Renal cortical epithelial cell (primary cell): ENCODE measurements at places on chromosomes 5 and 9. TPM values are rescaled to one million over a fixed set of nuclear protein-coding genes. Genes with fewer than 3 reads are reported as not detected.
A peak's percentile ranks its signal among the peaks of the same experiment; 100 is the strongest.

- peak; percentile 64 for DNase-seq
These were observed 20.6 kb upstream of the CRB2 start for GRCh38 chr9:123335193-123335985.

GRCh38 chr9:84067821-84068220 lies 87.2 kb downstream of the RMI1 start:
- DNase-seq, result no peak

Gene CARD9
- 0.52 and 1.5 TPM in 2 replicates for total RNA-seq

DNA sequence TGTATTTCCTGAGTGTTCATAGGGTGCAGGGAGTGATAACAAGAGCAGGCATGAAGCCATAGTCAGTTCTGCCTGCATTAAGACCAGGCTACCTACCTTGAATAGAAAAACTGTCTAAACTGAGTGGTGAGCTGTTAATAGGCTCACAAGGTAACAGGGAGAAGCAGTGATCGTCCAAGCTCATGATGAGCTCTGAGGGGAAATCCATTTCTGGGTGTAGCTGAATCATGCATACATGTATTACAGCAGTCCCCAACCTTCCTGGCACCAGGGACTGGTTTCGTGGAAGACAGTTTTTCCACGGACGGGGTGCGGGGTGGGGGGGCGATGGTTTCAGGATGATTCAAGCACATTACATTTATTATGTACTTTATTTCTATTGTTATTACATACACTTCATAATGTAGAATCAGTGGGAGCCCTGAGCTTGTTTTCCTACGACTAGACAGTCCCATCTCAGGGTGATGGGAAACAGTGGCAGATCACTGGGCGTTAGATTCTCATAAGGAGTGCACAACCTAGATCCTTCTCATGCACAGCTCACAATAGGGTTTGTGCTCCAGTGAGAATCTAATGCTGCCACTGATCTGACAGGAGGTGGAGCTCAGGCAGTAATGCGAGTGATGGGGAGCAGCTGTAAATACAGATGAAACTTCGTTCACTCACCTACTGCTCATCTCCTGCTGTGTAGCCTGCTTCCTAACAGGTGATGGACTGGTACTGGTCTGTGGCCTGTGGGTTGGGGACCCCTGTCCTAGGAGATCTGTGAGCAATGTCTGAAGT lies 100.0 kb upstream of the IL6ST start:
- DNase-seq, result no peak

GRCh38 chr9:83307066-83307724 lies 231.0 kb downstream of the FRMD3 start:
- no peak for DNase-seq

- DNase-seq, result peak; percentile 16
These were observed 259.3 kb downstream of the TUSC1 start for GRCh38 chr9:25418974-25419373.

DNA sequence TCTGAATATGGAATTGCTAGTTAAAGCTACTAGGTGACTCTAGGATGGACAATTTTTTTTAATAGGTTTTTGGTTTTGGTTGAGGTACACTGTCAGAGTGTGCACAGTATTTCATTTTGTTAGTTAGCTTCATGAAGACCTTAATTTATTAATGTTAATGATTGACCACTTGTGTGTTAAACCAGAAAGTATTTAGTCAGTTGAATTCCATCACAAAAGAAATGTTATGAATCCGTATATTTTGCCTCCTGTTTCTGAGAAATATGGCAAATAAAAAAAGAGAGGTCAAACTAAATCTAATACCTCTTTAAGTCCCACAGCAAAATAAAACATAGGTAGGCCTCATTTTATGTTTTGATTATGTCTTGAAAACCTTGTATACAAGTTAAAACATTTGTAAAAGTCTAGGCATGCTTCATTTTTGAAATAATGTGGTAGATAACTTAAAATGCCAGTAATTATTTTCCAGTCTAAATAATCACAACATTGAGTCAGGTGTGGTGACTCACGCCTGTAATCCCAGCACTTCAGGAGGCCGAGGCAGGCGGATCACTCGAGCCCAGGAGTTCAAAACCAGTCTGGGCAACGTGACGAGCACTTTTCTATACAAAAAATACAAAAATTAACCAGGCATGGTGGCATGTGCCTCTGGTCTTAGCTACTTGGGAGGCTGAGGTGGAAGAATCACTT lies 50.8 kb downstream of the ITGA1 start:
- peak; percentile 75 for DNase-seq

Gene GRM6
- not detected in 2 replicates for total RNA-seq

DNA sequence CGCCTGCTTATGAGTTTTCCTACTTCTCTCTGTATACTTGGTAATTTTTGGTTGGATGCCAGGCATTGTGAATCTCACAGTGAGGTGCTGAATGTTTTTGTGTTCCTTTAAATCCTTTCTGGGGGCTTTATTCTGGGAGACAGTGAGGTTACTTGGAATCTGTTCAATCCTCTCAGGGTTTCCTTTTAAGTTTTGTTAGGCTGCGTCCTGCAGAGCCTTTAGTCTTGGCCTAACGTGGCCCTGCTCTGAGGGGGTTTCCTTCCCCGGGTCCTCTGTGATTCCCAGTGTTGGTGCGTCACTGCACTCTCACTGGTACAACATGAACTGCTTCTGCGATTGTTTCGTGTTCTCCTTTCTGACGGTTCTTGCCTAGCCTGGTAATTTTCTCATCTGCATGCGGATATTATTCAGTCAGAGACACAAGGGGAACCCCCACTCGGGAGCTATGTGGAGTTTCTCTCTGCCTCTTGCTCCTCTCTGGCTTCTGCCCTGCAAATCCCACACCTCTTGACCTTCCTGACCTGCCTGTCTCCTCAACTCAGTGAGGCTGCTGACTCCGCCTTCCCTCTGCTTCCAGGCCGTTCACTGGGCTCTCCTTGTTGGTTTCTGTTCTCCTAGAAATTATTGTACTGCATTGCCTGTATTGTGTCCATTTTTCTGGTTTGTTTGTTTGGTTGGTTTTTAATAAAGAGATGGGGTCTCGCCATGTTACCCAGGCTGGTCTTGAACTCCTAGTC lies 128.1 kb downstream of the DAB2IP start:
- DNase-seq, result no peak

- DNase-seq, result no peak
These were observed 235.7 kb downstream of the HTR1A start for GRCh38 chr5:63726496-63726895.

GRCh38 chr5:151569132-151570046 lies 21.7 kb downstream of the FAT2 start:
- peak; percentile 96 for DNase-seq

Gene TLX3
- total RNA-seq, result 0.35 TPM in 1 of 2 replicates, not detected in the other

Gene TEX48
- total RNA-seq, result not detected in 2 replicates

Gene TMEM174
- 0.15 TPM in 1 of 2 replicates, not detected in the other for total RNA-seq

GRCh38 chr9:136018257-136019031 lies 57.3 kb upstream of the UBAC1 start:
- DNase-seq, result no peak

DNA sequence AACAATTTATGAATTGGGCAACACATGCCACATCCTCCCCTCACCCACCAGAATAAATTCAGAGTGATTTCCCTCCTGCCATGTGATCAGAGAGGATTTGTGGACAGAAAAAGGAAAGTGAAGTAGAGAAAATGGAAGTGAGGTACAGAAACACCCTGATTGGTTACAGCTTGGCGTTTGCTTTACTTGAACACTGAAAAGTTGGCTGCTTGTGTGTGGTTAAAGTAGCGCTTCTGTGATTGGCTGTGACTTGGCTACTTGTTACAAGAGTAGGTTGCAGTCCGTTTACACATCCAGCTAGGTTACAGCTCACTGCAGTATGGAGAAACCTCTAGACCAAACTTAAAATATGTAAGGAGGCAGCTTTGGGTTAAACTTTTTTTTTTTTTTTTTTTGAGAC lies 205.2 kb upstream of the ZNF608 start:
- DNase-seq, result no peak

Gene SMIM33
- not detected in 2 replicates for total RNA-seq

DNA sequence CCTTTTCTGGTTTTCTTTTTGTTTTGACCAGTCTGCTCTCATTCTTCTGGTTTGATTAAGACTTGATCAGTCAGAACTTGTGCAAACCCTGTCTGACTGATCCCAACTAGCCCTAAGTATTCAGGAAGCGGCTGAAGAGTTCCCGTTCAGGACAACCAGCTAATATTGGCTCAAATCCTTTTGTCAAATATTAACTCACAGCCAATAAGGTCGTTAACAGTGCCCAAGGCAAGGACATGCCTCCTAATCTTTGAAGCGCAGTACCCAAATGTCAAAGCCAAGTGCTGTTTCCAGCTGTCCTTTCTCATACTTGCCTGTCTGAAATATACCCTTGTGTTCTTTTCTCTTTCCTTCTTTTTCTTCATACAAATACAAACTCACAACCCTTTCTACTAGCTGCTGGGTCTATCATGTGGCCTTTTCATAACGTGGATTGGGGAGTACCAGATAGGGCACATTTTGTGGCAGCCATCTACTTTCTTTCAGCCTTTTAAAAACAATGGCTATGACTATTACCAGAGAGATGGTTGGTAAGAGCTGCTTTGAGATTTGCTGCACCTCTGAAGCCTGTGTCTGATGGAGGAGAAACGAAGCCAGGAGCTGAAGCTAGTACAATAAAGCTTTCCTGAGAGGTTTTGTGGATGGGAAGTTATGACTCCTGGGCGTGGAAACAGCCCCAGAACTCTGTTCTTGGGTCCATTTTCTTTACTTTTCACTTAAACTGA lies 266.4 kb upstream of the ZNF608 start:
- peak; percentile 91 for DNase-seq

DNA sequence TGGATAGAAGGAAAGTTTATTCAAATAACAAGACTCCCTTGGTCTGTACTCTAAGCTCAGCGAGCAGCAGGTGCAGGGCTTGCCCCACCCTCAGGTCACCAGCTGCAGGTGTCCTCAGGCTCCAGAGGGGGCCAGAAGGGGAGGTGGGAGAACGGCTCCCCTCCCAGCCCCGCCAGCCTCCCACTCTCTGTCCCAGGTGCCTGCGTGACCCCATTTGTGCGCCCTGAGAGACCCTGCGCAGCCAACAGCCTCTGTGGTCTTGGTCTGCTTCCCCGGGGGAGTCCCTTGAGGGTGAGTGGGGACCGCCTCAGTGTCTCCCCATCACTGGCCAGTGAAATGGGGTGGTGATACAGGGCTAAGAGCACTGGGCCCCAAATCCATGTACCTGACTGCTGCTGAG lies 62.3 kb upstream of the STXBP1 start:
- DNase-seq, result no peak

Gene HTR4
- not detected in 2 replicates for total RNA-seq

DNA sequence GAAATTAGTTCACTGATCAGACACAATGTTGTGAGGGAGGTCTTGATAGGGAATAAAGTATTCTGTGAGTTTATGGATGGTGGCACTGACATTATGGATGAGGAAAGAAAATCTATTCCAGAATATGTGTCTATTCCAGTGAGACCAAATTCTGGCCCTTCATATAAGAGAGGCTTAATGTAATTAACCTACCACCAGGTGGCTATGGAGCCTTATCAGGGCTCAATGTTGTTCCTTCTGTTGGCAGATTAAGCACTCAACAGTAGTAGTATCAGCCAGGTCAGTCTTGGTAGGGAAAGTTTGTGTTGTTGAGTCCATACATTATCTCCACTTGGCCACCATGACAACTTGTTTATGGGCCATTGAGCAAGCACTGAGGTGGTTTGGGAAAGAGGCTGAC lies 41.7 kb upstream of the BARX1 start:
- no peak for DNase-seq

DNA sequence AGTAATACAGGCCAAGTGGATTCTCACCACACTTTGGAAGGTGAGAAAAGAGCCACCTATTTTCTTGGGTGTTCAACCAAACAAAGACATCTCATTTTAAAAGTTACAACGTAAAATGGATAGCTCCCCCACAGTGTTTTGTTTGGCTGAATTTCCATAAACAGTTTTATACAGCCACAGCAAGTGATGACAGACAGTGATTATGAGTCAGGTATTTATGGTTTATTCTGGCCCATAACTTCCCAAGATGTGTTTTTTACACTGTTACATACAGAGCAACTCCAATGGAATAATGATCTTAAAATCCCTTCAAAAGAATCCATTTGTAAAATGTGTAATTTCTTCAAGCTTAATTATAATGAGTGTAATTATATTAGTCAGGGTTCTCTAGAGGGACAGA lies 421.3 kb downstream of the TLE1 start:
- no peak for DNase-seq

DNA sequence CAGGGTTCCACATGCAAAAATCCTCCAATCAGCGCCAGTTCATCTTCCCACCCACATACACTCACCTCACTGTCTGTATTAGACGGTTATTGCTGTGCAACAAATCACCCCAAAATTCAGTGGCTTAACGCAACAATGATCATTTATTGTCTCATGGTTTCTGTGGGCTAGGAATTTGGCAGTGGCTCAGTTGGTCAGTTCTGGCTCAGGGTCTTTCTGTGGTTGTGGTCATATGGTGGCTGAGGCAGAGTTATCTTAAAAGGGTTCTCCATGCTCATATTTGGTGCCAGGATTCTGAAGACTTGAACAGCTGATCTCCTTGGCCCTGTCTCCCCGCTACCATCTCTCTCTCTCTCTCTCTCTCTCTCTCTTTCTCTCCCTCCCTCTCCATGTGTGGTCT lies 12.9 kb downstream of the ZNF618 start:
- DNase-seq, result no peak

Gene WDR36
- 51.1 and 69.5 TPM in 2 replicates for total RNA-seq

DNA sequence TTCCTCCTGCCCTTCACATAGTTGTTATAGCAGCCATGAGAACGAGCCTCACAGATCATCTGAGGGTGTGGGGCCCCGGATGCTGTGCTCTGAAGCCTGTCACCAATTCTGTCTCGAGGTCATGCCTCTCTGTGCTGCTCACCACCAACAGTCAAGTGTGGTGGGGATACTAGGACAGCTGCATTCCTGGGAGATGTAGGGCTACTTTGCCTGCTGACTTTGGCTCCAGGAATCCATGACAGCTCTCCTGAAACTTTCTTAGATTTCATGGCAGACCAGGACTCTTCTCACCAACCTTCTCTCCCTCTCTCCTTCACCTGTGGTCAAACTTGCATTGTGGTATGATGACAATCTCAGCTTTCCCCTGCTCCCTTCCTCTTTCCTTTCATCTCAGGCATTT lies 395.9 kb downstream of the PSAT1 start:
- DNase-seq, result peak; percentile 41

Gene CNTNAP3
- total RNA-seq, result 1.9 and 2.2 TPM in 2 replicates

- peak; percentile 57 for DNase-seq
These were observed 267.2 kb downstream of the RAB3C start for GRCh38 chr5:58849921-58850667.

DNA sequence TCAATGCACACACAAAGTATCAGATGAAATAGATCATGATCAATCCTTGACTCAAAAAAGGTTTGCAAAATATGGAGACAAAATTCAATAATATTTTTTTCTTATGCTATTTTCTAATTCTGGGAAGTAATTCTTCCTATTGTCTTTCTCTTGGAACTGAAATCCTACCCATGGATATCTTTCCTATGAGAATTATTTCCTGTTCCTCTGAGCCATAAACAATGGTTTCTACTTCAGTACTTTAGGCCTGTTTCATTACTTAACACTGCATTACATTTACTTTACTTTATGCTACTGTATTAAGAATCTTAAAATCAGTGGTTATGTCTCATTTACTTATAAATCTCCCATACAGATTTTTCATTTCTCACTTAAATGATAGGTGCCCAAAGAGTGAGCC lies 1025.4 kb upstream of the ACO1 start:
- DNase-seq, result no peak

Gene C9orf85
- total RNA-seq, result 15.6 and 18.8 TPM in 2 replicates

Gene HTR1A
- 0.35 TPM in 1 of 2 replicates, not detected in the other for total RNA-seq

GRCh38 chr9:129343424-129344375 lies 165.6 kb upstream of the IER5L start:
- no peak for DNase-seq
